ENCODE measurements at places on chromosomes 4 and X.
A peak's percentile ranks its signal among the peaks of the same experiment; 100 is the strongest.

DNA sequence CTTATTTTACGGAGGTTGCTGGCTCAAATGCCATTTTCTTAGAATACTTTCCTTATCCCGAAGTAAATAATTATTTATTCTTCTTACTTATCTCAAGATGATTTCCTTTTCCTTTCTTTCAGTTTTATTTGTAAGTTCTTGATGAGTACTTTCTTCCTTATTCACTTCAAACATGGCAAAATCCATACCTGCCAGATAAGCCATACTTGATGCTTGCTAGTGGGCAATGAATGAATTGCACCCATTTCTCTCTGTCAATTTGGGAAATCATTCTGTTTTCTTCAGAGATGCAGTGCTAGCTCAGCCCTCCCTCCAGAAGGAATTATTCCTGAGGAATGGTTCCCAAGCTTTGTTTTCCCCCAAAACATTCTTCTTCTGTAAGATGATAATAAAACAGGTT, 598.3 kb downstream of the SPRY1 start:
- DNase-seq = no peak

GRCh38 chr4:182245541-182246215, 2.5 kb downstream of the TENM3 start:
- DNase-seq = peak; percentile 56

DNA sequence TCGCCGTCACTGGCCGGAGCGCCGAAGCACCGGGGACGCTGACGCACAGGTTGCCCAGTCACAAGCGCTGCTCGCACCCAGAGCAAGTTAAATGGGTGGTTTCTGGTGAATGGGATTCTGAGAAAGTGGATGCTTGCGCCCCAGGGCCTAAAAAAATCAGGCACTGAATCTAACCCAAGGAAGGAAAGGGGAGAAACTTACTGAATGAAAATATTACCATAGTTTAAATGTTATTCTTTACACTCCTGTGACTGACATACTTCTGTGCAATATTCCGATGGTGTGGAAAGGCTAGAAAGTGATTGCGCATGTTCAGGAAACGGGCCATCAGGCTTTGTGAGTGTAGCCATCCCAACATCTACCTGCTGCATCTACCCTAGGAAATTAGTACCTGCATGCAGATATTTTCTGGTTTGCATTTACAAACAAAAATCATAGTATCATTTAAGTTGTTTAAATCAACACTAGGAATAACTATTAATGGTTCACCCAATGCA, 838 bp upstream of the ABCG2 start:
- no peak for DNase-seq

- DNase-seq = no peak
Observed at GRCh38 chrX:21975242-21975641, 34.7 kb downstream of the SMS start.

GRCh38 chrX:115642895-115643530, 82.0 kb downstream of the PLS3 start:
- DNase-seq = no peak

DNA sequence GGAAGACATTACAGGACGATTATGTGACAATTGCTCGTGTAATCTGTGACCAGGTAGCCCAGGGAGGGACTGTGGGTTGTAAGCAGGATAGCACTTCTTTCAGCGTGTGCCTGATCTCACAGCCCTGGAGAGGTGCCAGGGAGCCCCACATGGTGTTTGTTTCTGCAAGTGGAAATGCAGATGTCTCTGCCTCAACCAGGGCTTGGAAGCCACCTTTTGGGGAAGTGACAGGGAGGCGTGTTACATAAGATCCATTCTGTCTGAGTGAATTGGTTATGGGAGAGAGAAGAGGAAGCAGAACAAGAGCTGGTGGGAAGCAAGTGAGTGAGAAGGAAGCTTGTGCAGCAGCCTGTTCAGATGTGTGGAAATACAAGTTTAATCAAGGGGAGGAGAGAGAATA, 104.5 kb upstream of the GATB start:
- DNase-seq = no peak

GRCh38 chr4:107210450-107211239, 174.5 kb upstream of the DKK2 start:
- no peak for DNase-seq

- no peak for DNase-seq
Observed at GRCh38 chrX:15358533-15358932, 23.2 kb upstream of the PIGA start.

DNA sequence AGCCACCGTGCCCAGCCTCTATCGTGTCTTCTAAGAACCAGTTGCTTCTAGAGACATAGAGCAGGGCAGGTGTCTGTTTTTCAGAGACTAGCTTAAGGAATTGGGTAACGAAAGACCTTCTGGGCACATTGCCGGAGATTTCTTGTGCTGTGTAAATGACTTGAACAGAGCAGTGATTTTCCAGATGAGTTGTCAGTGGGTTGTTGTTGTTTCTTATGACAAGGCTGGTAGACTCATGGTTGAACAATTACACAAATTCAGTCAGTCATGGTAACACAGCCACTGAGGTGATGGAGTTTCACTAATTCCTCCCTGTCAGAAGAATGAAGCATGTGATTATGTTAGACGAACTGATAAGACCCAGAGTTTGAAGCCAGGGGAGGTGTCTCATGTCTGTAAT, 20.5 kb upstream of the DDX3X start:
- DNase-seq = no peak

DNA sequence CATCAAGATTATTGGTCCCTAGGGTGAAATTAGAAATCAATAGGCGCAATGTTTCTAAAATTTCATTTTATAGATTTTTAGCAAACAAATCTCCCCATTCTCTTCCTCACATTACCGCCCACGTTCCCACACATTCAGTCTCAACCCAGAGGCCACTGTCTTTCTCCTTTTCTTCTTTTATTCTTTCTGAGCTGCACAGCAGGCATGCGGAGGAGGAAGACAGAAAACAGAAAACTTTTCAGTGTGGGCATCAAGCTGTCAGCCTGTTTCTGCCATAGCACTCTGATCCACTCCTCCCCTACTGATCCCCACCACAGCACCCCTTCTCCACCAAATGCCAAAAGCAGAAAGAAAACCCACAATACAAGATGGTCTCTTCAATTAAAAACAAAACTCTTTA, 94.8 kb upstream of the ADAMTS3 start:
- no peak for DNase-seq

GRCh38 chr4:67465032-67465762, 80.1 kb downstream of the CENPC start:
- DNase-seq = no peak

DNA sequence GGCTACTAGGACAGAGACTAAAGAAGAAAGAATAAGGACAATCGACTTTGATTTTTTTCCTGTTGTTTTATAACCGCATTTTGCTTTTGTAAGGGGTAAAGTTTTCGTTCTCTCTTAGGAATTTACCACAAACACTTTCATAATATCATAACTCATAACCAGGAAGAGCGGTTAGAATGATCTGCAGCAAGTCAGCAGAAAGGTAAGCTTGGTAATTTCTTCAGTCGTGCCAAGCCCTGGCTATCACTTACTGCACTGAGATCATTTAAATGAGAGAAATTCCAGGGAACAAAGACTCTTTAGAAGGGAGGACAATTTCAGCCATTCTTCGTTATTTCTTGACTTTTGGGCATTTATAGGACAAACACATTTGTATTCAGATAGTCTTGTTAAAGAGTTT, 258.1 kb downstream of the UNC5C start:
- no peak for DNase-seq
